Keratinocyte (primary cell): ENCODE measurements at places on chromosomes 2 and 18.

GRCh38 chr2:198321522-198322088, 517.2 kb downstream of the PLCL1 start:
- DNase-seq, result no peak

DNA sequence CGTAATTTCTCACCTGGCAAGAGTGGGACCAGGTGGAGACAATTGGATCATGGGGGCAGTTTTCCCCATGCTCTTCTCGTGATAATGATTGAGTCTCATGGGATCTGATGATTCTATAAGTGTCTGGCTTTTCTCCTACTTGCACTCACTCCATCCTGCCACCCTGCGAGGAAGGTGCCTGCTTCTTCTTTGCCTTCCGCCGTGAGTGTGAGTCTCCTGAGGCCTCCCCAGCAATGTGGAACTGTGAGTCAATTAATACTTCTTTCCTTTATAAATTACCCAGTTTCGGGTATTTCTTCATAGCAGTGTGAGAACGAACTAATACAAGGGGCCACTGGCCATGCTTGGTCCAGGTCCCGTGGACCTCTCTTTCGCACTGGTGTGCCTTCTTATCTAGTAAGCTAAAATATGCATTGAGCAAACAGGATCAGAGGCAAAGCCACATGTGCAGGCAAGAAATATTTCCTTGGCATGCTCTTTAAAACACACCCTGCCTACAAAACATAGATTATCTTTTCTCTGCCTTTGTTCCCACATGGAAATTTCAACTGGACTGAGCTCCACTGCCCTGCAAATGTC, 821.1 kb downstream of the TRIB2 start:
- no peak for DNase-seq

DNA sequence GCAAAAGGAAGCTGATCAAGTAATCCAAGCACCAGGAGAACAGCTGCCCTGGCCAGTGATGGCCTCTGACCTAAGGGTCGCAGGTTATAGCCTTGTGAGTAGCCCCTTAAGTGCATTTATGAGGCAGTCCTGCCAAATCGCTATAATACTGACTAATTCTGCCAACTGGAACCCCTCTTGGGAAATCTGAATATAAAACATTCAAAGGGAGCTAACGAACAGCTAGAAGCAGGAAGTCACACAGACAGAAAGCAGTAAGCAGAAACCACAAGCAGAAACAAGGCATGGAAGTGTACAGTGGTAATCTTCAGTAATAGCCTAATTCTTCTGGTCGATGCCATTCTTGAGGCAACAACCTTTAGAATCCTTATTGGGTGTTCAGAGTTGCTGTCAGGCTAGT, 521.3 kb downstream of the METTL4 start:
- DNase-seq, result no peak

DNA sequence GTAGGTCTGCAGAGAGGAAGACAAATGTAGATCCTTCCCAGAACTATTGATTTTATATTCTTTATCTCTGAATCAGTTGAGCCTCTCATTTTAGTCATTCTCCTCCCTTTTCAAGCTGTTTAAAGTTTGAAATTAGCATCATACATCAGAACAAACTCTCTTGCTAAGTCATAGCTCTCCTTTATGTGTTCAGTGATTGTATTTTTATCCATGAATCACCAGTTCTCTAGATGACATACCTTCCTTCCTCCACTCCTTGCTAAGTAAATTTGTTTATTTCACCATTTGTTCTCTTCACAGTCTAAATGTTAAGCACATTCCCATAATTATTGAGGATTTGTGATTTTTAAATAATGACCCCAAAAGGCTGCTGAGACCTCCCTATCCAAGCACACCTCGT, 63.5 kb upstream of the RAPGEF4 start:
- no peak for DNase-seq

- no peak for DNase-seq
Observed at GRCh38 chr2:217650716-217651360, 352.0 kb downstream of the TNS1 start.

GRCh38 chr2:40027968-40028367, 248.9 kb upstream of the THUMPD2 start:
- DNase-seq, result no peak

- DNase-seq, result no peak
Observed at GRCh38 chr2:20728114-20728758, 61.3 kb downstream of the GDF7 start.

DNA sequence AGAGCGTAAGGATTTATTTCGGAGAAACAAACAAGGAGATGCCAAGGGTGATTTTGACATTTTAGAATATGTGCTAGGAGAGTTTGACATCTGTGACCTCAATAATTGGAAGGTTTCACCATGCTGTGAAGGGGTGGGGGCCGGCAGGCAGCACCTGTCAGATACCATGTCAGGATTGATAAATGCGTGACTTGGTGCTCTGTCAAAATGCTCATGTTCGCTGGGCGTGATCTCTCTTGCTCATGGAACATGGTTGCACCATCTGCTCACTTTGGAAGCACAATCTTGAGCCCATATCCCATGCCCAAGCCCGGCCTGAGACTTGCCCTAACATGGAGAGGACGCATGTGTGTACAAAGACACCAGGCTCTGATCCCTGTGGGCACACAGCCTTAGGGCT, 347.6 kb downstream of the RNF144A start:
- no peak for DNase-seq

DNA sequence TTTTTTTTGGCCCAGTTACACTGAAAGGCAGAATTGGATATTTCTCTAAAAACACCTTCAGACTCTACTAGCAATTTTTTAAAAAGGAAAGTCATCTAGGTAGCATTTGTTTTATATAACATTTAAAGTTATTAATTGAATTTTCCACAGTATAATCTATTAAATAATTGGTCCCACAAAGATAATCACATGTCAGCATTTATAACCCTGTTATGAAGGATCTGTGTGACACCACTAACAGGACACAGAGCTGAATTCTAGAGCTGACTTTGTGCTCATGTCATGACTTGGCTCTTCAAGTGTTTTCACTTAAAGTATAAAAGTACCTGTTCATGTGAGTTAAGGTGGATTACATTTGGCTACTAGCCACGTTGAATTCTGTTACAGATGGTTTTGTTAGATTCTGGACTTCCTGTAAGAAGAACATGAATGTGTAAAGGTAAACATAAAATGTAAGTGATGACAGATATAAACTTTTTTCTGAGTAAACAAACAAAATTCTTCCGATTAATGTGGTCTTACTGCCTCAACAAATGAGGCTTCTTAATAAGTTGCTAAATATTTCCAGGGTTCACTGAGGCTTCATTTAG, 69.1 kb upstream of the PROKR1 start:
- DNase-seq, result no peak

GRCh38 chr2:241873081-241873802, 3.7 kb downstream of the RTP5 start:
- DNase-seq, result no peak

DNA sequence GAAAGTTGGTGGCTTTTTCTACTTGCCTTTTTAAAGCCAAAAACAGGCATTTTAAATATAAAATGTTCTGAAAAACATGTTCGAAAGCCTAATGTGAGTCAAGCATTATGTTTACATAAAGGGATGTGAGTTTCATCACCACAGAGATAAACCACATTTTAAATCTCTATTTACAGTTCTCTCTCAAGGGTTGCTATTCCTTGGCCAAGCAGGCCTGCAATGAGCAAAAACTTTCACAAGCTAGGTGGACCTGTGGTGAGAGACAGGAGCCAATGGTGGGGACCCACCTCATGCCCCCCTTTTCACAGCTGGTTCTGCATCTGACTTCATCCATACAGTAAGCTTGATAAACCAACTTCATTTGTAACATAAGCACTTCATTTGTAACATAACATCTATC, 65.1 kb downstream of the CUL3 start:
- DNase-seq, result no peak

DNA sequence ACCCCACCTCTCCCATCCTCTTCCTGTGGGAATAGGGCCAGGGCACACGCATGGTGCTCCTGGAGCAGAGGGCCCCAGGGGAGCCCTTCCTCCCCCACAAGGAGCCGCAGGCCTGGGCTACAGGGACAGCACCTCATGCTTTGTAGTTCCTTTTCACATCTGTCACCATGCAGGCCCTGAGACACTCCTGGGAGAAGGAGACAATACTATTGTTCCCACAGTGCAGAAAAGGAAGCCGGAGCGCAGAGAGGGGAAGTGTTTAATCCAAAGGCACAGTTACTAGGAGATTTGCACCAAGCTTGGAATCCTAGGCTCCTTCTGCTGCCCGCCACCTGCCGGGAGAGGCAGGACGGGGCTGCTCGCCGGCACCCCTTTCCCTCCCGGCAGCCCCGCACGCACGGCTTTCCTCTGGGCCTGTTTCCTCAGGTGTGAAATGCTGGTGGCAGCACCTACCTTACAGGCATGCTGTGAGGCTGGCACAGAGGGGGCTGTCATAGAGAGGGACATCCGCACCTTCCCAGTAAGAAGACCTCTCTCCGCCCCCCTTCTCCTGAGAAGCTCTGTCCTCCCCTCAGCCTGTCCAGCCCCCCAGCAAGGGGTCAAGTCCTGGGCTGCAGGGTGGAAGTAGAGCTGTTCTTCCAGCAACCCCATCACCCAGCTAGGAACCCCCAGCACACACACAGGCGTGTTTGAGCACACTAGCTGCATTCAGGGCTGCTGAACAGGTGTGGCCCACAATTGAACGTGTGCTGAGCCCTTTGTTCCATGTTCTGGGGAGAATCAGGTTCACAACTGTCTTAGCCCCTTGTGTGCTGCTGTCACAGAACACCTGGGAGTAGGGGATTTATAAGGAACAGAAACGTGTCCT, 62.6 kb downstream of the SMAD7 start:
- DNase-seq, result no peak

GRCh38 chr2:70523996-70524965, 29.3 kb downstream of the TGFA start:
- DNase-seq, result peak; percentile 95

- no peak for DNase-seq
Observed at GRCh38 chr2:205245001-205245400, 437.3 kb upstream of the NRP2 start.

GRCh38 chr2:205352593-205352992, 329.7 kb upstream of the NRP2 start:
- DNase-seq, result no peak

GRCh38 chr2:165256618-165257017, 17.4 kb downstream of the SCN2A start:
- DNase-seq, result no peak

- DNase-seq, result no peak
Observed at GRCh38 chr2:217293607-217294006, 433.7 kb upstream of the TNP1 start.

- DNase-seq, result no peak
Observed at GRCh38 chr18:10397004-10397403, 57.4 kb upstream of the APCDD1 start.

GRCh38 chr18:75173125-75173432, 35.9 kb downstream of the PTGR3 start:
- no peak for DNase-seq

DNA sequence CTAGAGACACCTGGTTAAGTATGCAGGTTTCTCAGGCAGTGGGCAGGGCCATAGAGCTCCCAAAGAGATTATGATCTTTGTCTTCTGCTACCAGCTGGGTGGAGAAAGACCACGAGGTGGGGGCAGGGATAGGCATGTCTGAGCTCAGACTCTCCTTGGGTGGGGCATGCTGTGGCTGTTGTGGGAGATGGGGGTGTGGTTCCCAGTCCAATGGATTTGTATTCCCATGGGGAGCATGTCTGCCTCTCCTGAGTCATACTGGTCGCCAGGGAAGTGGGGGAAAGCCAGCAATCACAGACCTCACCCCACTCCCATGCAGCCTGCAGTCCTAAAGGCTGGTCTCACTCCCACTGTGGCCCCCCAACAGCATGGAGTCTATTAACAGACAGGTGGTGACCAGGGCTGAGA, 31.4 kb upstream of the RHOB start:
- DNase-seq, result peak; percentile 73

- no peak for DNase-seq
Observed at GRCh38 chr2:199692489-199692888, 158.5 kb downstream of the FTCDNL1 start.

- no peak for DNase-seq
Observed at GRCh38 chr18:48800466-48800865, 150.3 kb downstream of the SMAD7 start.

DNA sequence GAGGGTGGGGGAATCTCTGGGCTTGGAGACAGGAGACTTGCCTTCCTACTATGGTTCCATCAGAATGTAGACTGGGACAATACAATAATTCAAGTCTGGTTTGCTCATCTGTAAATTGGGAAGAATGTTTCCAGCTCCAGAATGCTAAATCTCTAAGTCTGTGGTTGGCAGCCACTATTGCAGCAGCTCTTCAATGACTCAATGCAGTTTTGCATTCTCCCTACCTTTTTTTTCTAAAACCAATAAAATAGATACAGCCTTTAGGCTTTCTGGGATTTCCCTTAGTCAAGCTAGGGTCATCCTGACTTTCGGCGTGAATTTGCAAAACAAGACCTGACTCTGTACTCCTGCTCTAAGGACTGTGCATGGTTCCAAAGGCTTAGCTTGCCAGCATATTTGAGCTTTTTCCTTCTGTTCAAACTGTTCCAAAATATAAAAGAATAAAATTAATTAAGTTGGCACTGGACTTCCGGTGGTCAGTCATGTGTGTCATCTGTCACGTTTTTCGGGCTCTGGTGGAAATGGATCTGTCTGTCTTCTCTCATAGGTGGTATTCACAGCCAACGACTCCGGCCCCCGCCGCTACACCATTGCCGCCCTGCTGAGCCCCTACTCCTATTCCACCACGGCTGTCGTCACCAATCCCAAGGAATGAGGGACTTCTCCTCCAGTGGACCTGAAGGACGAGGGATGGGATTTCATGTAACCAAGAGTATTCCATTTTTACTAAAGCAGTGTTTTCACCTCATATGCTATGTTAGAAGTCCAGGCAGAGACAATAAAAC, 6.5 kb downstream of the TTR start:
- no peak for DNase-seq

GRCh38 chr2:42562474-42563144, 5.8 kb upstream of the MTA3 start:
- DNase-seq, result no peak

GRCh38 chr2:8234253-8234652, 447.6 kb upstream of the ID2 start:
- DNase-seq, result no peak

GRCh38 chr18:32271672-32272208, 81.9 kb downstream of the MEP1B start:
- DNase-seq, result no peak

GRCh38 chr2:132422736-132423135, 6.1 kb downstream of the GPR39 start:
- DNase-seq, result no peak

DNA sequence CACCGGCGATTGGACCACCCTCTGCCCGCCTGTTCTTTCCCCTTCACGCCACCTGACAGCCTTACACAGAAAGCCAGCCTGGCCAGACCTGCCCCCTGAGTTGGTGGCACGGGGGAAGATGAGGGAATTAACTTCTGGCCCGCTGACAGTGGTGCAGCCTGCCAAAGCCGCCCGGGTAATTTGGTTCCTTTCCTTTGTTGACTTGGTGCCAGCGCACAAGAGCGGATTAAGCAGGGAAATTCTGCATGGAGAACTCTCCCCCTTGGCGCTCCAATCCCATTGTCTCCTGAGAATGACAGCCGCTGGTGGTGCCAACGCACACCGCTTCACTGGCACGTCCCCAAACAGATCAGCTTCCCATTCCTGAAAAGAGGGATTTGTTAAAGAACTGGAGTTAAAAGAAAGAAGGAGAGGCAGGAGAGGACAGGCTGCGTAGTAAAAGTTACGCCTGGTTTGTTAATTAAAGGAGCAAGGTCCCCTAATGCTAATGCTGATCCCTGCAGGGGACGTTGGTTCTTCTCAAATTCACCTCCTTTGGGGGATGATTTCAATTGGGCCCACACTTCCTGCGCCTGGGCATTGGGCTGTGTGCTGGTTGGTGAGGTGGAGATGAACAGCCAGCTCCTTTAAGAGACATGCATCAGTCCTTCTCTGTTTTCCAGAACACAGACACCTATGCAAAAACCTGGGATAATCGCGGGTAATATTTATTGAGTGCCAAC, 286.8 kb downstream of the MYCN start:
- no peak for DNase-seq
